ENCODE measurements at places on chromosomes 1 and 21.

DNA sequence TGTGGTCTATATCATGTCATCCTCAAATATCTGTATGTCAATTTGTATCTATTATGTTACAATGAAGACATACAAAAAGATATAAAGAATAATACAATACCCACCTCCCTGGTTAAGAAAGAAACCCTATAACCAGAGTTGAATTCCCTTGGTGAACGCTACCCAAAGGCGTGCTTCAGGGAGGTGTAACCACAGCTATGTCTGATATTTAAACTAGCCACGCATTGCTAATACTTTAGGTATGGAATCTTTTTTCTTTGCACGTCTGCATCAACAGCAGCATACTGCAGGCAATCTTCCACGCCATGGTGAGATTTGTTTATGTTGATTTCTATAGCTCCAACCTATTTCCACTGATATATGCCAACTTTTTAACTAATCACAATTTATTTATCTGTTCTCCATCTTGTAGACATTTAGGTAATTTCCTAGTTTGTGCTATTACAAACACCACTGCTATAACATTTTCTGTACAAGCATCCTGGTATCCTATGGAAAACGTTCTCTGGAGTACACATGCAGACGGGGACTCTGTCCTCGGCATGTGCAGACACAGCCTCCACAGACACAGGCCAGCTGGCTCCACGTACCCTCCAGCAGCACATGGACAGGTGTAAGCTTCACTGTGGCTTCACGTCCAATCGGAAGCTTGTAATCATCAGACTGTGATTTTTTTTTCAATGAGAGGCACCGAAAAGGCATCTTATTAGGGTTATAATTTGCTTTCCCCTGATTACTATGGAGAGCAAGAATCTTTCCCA is 58.5 kb downstream of the HSF2BP start:
- no peak for DNase-seq

GRCh38 chr1:3174487-3175247 is 105.7 kb downstream of the PRDM16 start:
- DNase-seq = no peak

- no peak for DNase-seq
These were observed 79.9 kb upstream of the PLPPR5 start for GRCh38 chr1:99084562-99084961.

DNA sequence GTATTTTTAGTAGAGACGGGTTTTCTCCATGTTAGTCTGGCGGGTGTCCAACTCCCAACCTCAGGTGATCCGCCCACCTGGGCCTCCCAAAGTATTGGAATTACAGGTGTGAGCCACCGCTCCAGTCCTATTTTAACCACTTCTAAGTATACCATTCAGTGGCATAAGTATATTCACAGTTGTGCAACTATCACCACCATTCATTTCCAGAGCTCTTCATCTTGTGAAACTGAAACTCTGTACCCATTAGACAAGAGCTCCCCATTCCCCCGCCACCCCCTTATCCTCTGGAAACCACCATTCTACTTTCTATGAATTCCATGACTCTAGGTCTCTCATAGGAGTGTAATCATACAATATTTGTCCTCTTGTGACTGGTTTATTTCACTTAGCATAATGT is 40.2 kb upstream of the CAMTA1 start:
- DNase-seq = no peak

GRCh38 chr1:183251959-183252450 is 65.9 kb downstream of the LAMC2 start:
- DNase-seq = no peak

DNA sequence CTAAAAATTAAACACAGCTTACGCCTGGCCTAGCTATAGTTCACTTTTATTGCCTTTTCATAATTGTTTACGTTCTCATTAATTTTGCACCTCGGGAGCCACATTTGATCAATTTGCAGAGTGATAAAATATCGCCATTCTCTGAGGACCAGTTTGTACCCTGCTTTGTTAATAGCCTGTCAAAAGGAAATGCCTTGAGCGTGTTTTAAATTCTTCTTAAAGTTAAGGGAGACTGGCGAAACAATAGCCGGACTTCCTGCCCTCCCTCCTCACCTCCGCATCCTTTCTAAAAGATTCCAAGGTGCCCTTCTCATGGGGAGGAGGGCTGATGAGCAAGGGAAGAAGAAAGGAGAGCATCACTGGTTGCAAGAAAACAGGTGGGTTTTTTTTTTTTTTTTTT is 271.6 kb downstream of the KCNJ6 start:
- DNase-seq = peak; percentile 94

GRCh38 chr1:152983743-152984142 is at the start of gene SPRR1A:
TSS of gene SPRR1A (plus strand) at chr1:152984081. CDS start at chr1:152985231, 1,150 bp downstream.
- no peak for DNase-seq

DNA sequence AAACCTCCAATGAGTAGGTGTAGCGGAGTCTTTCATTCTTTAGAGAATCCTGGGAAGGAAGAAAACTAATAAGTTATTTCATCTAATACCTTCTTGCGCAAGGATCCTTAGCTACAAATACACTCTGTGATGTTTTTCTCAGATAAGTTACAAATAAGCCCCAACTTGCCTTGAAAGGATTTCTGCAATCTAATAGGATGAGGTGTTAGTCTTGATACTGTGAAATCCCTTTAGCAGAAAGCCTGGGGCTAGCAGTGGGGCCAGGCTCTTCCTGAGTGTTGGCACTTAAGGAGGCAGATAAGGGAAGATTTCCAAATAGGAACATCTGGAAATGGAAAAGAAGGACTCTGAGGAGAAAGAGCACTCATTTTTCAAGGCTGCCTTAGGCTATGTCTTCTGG is 168.0 kb upstream of the DAB1 start:
- DNase-seq = no peak

GRCh38 chr1:110425612-110426152 is 18.2 kb upstream of the LAMTOR5 start:
- DNase-seq = no peak

GRCh38 chr1:29651246-29651645 is 414.9 kb downstream of the PTPRU start:
- DNase-seq = no peak

- DNase-seq = no peak
These were observed 70.6 kb upstream of the NFIA start for GRCh38 chr1:61011561-61012263.

DNA sequence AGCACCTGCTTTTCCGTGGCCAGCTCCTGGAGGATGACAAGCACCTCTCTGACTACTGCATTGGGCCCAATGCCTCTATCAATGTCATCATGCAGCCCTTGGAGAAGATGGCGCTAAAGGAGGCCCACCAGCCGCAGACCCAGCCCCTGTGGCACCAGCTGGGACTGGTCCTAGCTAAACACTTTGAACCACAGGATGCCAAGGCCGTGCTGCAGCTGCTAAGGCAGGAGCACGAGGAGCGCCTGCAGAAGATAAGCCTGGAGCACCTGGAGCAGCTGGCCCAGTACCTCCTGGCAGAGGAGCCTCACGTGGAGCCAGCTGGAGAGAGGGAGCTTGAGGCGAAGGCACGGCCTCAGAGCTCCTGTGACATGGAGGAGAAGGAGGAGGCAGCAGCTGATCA is 413 bp downstream of the UBL4B start:
- DNase-seq = no peak

DNA sequence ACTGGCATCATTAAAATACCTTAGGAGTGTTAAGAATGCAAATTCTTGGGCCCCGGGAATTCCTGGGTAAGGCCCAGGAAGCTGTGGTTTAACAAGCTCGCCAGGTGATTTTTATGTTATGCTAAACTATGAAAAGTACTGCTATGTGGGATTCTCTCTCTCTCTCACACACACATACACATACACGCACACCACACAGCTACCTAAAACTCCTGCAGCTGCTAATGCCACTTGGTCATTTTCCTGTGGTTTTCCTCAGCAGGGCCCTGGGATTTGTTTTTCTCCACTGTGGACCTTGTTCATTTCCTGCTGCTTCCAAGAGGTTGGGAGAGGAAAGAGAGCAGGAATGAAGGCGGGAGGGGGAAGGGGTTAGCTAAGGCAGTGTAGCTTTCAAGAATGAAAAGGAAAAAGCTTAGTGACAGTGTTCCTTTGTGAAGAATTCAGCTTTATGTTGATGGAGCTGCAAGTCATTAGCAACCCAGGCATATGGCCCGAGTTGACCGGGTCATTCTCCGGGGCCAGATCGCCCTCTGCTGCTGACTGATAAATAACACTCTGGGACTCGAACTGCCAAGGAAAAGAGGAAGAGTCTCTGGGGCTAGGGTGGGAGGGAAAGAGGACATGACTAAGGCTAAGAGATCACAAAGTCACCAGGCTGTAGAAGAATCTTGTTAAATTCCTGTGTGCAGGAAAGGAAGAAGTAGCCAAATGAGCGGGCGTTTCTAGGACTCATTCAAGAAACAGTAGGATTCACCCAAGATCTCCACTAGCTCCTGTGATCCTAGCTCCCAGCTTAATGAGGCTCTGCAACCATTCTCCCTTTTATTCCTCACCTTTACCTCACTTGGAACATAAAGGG is 30.5 kb upstream of the LRIG2 start:
- peak; percentile 91 for DNase-seq

DNA sequence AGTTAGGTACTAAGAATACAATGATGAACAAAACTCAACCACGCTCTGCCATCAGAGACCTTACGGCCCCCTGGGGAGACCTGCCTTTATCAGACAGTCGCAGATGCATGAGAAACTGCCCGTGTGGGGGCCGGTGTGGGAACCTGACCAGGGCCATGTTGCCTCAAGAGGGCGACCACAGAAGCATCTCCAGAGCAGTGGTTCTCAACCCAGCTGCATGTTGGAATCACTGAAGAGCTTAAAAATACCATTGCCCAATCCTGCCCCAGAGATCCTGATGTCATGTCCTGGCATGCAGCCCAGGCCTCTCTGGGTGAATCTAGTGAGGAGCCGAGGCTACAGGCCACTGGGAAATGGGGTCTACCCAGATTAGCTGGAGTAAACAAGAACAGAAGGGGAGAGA is 108.7 kb downstream of the PRDM2 start:
- no peak for DNase-seq

DNA sequence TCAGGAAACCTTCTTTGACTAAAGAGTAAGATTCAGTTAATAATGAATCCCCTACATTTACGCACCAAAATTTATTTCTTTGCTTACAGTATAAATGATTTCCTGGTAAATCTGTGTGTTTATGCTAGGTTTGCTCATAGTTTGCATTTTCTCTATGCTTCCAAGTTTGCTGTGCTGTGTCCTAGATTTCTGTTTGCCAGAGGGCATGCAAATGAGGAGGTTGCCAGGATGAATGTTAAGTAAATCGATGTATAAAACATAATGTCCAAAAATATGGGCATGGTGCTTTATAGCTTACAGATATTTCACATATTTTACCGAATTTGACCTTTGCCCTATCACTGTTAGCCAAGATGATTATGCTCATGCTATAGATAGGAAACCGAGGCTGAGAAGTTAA is 63.8 kb downstream of the TBX19 start:
- no peak for DNase-seq

- DNase-seq = no peak
These were observed 1.2 kb upstream of the LAD1 start for GRCh38 chr1:201400212-201400851.

DNA sequence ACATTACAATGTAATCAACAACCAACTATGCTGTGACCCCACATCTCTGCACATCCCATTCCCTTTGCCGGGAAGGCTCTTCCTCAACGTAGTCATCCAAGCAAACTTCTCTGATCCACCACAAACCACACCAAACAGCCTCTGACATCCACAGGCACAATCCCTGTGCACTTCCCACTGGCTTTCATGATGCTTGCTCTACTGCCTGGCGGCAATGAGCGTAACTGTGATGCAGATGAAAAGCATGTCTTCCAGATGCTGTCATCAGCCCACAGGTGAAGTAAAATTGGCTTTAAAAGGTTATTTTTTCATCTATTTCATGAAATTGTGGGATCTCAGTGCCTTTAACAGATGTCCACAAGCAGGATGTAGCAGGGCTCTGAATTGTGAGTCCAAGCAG is 635.2 kb downstream of the SMYD3 start:
- DNase-seq = no peak

DNA sequence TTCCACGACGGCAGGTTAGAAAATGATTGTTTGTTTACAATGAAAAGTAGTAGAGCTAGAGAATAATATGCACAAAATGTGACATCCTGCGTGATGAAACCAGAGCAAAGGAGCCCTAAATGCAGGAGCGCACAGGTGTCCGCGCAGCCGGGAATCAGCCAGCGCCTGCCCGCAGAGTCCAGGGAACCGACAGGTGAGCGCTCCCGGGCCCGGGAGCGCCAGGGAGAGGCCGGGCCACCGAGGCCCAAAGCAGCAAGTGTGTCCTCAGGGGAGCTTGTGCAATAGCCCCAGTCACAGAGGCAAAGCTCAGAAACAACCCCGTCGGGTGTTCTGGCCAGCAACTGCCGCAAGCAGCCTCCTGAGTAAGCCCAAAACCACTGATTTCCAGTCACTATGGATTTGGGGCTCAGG is 789 bp upstream of the GALE start:
- no peak for DNase-seq

GRCh38 chr1:246580497-246581370 is 14.5 kb downstream of the CNST start:
- DNase-seq = no peak

- DNase-seq = no peak
These were observed 58.0 kb upstream of the DMRTA2 start for GRCh38 chr1:50481142-50481736.
